ENCODE measurements at places on chromosomes 3 and 15.

GRCh38 chr3:197837282-197837681 is 46.2 kb downstream of the LRCH3 start:
- DNase-seq = no peak

DNA sequence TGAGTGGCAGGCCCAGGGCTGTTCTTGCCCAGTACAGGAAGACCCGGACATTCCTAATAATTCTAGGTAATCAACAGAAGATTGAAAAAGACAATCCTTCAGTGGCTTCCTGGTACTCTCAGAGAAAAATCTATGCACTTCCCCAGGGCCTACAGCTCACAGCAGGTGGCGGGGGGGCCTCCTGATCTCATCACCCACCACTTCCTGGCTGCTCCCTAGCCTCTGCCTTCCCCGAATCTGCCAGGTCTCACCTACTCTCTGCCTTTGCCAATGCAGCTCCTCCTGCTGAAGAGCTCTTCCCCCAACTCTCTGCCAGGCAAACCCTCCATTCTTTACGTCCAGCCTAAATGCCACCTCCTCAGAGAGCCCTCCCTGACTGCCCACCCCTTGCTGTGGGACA is 37.5 kb downstream of the EHD4 start:
- DNase-seq = peak; percentile 34

DNA sequence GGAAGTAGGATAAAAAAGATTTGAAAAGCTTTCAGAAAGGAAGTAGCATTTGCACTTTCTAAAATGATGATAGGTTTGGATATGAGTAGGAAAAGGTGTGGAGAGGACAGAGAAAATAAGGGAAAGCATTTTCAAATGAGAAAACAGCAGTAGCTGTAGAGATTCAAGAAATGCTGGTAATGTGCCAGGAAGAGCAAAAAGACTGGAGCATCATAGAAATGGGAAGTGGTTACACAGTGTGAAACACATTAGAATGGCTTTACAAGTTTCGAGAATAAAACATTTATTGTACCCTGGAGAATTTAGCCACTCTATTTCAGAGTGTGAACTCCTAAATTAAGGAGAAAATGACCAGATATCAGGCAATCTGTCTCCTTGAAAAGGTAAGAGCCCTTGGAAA is 108.3 kb upstream of the CHL1 start:
- DNase-seq = no peak

DNA sequence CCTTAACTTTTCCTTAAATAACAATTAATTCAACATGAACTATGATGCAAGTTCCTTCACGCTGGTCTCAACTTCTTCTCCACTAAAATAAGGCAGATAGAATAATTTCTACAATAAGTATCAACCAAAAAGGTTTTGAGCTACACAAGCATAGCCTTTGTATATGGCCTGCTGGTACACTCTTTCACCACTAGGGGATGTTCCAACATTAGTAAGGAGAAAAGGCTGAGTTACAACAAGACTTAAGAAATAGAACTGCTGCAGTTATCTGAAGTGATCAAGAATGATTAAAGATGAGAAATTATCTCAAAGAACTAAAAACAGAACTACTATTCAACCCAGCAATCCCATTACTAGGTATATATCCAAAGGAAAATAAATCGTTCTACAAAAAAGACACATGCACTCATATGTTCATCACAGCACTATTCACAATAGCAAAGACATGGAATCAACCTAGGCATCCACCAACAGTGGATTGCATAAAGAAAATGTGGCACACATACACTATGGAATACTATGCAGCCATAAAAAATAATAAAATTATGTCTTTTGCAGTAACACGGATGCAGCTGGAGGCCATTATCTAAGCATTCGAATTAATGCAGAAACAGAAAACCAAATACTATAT is 14.4 kb downstream of the ATP13A3 start:
- DNase-seq = no peak

DNA sequence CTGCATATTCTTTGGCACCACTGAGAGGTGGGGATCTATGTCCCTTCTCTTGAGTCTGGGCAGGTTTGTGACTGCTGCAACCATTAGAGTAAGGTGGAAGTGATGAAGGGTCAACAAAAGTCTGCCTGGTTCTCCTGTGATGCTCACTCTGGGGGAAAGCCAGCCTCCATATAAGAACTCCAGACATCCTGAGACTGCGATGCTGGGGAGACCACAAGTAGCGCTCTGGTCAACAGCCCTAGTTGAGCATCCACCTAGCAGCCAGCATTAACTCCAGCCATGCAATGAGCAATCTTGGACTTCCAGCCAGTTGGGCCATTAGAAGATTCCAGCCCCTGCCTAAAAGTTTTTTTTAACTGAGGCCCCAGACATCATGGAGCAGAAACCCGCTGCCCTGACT is 62.8 kb downstream of the SCN11A start:
- DNase-seq = no peak

DNA sequence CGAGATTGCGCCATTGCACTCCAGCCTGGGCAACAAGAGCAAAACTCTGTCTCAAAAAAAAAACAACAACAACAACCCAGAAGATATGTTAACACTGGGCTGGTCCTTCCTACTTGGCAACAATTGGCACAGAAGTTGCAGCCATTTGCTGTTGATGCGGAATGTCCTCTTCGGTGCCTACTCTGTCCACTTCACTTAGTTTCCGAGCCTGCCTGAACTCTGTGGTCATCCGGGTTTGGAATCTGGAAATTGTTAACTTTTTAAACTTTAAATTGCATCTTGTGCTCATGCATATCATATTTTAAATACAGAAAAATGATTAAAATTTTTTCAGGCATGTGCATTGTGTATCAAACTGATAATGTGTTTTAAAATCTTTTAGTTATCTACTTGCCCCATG is 81.5 kb downstream of the FNDC3B start:
- DNase-seq = no peak

- DNase-seq = no peak
Observed at GRCh38 chr3:158110658-158111018, 749 bp downstream of the RSRC1 start.

GRCh38 chr3:39513791-39514369 is 46.4 kb downstream of the MOBP start:
- DNase-seq = no peak

GRCh38 chr3:39196671-39197356 is 4.4 kb upstream of the XIRP1 start:
- no peak for DNase-seq

- DNase-seq = no peak
Observed at GRCh38 chr3:112048911-112049310, 14.4 kb downstream of the TMPRSS7 start.

All from activated CD8-positive, alpha-beta memory T cell treated with anti-CD3 and anti-CD28 coated beads for 4 hours (primary cell).